CD4-positive, alpha-beta T cell treated with Interferon alpha-2 for 1 hour (primary cell): ENCODE measurements at places on chromosomes 6 and 20.

DNA sequence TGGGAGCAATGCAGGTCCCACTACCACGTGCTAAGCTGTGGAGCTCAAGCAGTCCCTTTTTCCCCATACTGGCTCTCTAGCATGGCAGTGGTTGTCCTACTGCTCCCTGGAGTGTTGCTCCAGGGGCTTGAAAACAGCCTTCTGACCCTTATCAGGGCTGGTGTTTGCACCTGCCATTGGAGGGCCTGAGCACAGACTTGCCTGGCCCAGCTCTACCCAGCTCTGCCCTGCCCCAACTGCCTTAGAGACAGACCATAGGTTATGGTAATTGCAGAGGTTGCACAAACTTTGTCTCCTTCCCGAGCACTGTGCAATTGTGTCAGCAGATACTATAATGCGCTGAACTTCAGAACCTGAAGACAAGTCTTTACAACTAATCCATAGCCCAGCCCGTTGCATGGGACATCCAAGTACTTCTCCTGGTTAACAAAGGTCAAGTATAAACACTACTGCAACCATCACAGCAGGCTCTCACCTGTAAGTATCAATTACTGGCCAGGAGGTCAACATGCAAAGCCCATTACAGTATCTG, 58.7 kb downstream of the PDSS2 start:
- no peak for DNase-seq

- no peak for DNase-seq
Measured at GRCh38 chr6:1635305-1636010, 25.7 kb downstream of the FOXC1 start.

DNA sequence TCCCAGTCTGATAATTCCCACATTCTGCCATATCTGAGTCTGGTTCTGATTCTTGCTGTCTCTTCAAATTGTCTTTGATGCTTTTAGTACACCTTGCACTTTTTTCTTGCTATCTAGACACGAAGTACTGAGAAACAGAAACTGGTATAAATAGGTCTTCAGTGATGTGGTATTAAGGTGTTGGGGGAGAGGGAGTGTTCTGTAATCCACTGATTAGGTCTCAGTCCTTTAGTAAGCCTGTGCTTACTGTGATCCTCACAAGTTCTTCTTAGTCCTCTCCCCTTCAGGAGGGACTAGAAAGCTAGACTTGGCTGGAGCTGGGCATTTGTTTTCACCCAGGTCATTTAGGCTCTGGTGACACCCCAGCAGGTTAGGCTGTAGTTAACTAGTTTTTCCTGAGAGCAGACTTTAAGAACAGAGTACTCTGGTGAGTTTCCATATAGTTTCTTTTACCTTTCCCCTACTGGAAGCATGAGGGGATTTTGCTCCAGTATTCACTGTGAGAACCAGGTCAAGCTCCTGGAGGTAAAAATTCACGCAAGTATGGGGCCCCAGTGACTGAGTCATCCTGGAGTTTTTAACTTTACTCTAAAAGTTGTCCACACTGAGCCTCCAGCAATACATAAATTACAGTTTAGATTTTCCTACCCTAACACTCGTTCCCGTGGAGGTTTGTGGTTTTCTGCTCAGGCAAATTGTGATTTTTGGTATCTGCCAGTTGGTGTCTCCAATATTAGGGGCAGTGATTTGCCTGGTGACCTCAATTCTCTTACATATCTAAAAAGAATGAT, 154.6 kb downstream of the CDKAL1 start:
- DNase-seq, result no peak

GRCh38 chr20:4018023-4018748, 2.8 kb upstream of the RNF24 start:
- no peak for DNase-seq

GRCh38 chr20:47031004-47031403, 136.4 kb downstream of the EYA2 start:
- DNase-seq, result no peak

DNA sequence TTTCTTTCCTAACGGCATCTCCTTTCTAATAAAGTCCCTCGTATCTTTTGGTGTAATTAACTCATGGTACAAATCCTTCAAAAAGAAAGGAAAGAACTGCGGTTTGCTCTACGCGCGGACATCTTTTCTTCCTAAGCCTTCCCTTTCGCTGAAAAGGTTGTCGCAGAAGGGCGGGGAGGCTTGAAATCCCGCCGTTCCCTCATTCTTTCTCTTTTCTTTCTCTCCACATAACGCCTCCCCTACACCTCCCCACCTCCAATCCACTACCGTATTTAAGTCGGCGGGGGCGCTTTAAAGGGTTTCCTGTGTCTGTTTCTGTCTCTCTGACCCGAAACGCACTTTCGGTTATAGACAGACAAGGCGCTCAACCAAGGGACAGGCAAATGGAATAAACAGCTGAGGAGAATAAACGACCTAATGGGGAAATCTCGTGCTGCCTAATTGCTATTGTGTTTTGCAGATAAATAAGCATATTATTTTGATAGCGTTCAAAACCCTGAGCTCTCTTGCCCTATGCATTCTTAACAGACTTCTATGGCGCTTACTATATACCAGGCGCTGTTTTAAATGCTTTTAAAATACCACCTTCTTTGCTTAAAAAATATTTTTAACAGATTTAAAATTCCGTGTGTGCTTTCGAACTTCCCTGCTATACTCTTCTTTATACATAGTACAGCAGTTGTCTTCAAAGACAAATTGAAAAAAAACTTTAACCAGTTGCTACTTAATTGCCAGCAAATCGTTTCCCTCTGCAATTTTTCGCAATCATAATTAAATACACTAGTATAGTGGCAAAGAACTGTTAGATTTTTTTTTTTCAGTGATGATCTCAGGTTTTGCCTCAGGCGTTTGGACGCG, 2.5 kb upstream of the HEY2 start:
- DNase-seq, result peak; percentile 71

- DNase-seq, result no peak
Measured at GRCh38 chr6:14699803-14700601, 545.9 kb upstream of the JARID2 start.

DNA sequence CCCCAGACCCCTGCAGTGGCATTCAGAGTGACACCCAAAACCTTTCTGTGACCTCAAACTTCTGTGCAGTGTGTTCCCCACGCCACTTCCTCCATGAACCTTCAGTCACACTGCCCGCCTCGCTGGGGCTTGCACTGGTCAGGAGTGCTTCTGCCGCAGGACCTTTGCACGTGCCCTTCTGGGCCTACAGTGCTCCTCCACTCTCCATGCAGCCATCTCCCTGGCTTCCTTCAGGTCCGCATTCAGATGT, 27.1 kb downstream of the SYNJ2 start:
- DNase-seq, result no peak

DNA sequence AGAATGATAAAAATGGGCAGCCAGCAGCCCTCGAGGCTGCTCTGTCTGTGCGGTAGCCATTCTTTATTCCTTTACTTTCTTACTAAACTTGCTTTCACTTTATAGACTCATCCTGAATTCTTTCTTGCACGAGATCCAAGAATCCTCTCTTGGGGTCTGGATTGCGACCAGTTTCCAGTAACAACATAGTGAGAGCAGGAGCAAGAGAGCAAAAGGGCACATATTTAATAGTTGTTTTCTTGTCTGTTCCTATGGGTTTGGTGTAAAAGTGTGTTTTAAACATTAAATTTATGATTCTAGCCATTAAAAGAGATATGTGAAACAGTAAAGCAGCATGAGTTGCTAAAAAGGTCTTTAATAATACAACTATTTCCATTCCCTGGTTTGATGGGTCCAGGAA, 78.8 kb upstream of the OPRM1 start:
- DNase-seq, result no peak

DNA sequence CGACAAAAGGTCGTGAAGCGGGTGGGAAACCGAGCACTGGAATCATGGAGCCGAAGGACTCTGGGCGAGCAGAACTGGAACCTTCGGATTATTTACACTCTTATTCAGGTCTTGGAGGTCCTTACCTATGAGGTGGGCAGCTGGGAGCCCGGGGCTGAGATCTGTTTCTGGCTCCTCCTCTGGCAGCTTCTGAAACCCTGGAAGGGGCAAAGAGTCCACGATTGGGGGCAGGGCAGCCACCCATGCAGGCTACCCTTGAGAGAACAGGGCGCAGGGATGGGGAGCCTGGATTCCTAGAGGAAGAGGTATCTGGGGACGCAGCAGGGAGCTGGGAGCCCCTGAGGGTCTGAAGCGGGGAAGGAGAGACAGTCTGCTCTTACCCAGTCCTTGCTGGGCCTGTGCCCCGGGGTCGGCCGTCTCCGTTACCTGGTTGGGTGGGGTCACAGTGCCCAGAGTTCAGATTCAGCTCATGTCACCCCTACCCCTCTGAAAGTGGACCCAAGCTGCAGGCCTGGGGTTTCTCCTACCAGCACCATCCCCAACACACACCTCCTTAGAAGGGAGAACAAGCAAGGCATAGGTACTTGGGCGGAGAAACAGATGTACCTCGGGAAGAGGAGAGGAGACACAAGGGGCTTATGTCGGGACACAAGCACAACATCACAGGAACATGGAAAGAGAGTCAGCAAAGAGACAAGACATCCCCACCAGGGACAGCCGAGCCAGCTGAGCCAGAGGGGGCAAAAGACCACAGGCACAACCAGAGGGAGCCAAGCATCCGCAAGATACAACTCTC, 592 bp downstream of the LTB start:
- no peak for DNase-seq

GRCh38 chr6:7264686-7265384, 48.2 kb downstream of the SSR1 start:
- no peak for DNase-seq

- DNase-seq, result no peak
Measured at GRCh38 chr20:33910056-33910455, 83.7 kb upstream of the RALY start.

DNA sequence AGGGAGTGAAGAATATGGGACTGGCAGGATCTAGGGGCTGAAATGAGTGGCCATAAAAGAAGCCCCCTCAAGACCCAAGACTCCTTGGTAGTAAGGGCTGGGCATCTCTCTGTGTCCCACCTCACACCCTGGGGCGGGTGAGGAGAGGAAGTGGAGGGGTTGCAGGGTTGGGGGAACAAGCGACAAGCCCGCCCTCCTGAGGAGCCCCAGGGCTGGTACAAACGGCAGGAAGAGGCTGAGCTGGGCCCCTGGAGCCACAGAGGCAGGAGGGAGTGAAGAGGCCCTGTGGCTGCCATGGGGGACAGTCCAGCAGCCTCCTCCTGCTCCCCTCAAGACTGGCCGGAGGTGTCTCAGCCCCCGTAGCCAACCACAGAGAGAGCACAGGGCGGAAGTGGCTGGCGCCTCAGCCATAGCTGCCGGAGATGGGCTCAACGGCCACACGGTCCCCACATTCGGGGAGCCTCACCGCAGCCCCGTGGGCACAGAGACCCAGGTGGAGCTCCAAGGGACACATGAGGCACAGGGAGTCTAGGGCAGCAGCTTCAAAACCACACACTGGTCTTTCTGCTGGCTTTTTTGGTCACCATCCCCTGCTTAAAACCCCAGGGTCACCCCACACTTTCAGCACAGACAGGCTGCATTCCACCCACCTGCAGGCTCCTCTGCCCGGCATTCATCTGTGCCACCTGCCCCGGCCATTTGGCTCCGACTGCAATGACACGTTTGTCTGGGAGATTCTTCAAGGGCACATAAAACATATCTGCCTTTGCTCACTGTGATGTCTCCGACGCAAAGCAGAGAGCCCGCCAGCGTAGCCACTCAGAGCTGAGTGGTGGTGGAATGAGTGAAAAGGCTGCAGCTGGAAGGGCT, 524 bp downstream of the C20orf203 start:
- DNase-seq, result peak; percentile 12

DNA sequence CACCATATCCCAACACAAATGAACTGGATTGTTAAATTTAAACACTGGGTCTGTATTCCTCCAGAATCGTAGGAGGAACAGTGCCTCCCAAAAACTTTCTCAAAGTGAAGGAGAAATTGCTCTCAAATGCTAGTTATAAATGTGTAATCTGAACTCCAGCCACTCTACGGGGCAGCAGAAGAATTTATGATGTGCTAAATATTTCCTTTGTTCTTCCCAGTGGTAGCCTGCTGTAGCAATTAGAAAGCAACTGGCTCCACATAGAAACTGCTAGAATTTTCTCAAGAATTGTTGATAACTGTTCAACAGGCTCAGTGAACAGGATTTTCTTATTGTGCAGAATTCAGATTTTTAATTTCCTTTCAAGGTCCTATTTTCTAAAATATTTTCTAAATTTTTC, 49.8 kb upstream of the EYA4 start:
- no peak for DNase-seq

DNA sequence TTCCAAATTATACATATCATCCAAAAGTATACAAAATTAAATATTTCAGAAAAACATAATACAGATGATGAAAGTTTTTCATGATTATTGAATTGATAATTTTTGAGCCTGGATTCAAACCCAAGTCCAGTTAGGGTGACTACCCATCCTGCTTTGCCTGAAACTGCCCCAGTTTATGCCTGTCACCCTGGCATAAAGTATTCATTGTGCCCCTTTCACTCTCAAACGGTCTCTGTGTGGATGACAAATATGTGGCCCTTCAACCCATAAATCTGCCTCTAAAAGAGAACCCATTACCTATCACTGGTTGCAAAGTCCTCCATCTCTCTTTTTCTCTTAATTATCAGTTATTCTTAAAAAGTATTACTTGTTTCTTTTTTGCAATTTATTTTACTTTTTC, 553.7 kb upstream of the JARID2 start:
- DNase-seq, result no peak

GRCh38 chr6:18586133-18586532, 199.0 kb downstream of the RNF144B start:
- DNase-seq, result no peak

DNA sequence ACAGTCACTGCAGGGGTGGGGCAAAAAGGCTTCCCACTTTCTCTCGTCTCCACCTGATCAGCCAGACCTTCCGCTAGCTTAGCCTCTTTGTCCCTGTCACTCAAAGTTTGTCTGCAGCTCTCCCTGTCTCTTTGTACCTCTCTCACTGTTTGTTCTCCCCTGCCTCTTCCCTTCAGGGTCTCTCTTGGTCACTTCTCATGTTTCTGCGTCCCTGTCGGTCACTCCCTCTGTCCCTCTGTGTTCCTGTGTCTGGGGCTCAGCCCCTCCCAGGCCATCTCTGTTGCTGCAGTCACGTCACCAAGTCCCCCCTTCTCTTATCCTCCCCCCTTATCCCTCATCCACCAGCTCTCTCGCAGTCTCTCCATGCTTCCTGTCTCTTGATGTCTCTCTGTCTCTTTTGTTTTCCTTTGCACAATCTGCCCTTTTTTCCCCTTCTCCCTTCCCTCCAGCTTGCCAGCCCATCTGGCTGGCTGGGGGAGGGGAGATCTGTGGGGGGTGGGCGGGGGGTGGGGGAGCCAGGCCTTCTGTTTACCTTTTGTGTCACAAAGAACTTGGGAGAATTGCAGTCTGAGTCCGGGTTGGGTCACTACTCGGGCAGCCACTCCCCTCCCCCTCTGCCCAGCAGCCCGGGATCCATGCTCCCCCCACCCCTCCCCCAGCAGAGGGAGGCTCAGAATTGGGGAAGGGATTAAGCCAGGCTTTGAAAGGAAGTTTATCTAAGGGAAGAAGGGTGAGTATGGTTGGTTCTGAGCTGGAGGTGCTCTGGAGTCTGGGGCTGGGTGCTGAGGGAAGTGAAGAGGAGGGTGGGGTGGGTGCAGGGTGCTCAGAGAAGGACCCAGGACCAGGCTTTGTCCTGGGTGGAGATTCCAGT, 32.3 kb downstream of the FOXP4 start:
- no peak for DNase-seq

GRCh38 chr20:62861726-62862336, at the start of gene TCFL5:
TSS of gene TCFL5 (minus strand) at chr20:62861822. CDS start at chr20:62861670, 152 bp downstream.
- DNase-seq, result peak; percentile 94
